ENCODE measurements at places on chromosomes 16 and 17. TPM values are rescaled to one million over a fixed set of nuclear protein-coding genes. Genes with fewer than 3 reads are reported as not detected.

DNA sequence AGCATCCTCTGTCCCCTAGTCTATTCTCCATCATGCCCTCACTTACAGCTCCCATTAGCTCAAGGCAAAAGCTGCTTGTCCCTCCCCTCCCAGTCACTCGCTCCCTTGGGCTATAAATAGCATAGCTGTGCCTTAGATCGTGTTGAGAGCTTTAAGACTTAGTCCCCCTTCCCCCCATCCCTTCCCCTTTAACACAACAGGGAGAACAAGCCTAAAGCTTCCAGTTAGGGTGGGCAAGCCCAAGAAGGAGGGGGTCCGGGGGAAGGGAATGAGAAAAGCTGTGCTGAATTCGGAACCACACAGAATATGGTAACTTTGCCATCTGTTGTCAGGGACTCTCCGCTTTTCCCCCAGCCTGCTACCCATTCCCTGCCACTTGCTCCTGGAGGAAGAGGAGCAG, 4.9 kb upstream of the HIGD1B start:
- DNase-seq: no peak

- DNase-seq: no peak
Observed at GRCh38 chr16:2341456-2342447, 1.2 kb upstream of the ABCA3 start.

DNA sequence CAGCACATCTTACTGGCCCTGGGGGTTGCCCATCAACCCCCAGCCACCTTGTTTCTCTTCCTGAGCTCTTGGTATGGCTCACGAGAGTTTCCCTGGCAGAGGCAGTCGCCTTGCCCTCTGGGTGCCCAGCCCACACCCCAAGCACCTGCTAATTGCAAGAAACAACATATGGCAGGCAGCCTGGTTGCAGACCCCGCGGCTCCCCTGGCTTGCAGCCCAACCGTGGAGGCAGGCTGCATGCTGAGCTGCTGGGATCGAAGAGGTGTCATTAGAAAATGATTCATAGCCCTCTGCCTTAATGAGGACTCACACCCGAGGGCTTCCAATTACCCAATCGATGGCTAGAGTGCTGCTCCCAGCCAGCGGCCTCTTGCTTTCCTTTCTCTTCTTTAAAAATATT, 115.7 kb downstream of the TMEM114 start:
- DNase-seq: no peak

DNA sequence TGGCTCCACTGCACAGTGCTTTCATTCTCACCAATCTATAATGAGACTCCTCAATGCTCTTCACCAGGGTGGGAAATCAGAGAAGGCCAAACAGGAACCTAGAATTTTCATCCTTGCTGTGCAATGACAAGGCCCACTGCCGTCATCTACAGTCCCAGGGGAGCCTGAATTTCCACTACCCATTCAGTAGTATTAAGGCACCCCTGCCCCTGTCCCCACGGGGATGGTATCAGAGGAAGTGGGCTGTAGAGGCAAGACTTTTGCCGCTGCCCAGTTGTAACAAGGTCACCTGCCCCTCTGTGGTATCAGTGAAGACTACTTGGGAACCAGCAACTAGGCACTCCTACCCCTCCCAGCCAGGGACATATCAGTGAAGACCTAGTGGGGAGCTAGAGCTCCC, 104.5 kb downstream of the C16orf78 start:
- no peak for DNase-seq

- DNase-seq: no peak
Observed at GRCh38 chr17:7750321-7750821, 32.8 kb downstream of the DNAH2 start.

DNA sequence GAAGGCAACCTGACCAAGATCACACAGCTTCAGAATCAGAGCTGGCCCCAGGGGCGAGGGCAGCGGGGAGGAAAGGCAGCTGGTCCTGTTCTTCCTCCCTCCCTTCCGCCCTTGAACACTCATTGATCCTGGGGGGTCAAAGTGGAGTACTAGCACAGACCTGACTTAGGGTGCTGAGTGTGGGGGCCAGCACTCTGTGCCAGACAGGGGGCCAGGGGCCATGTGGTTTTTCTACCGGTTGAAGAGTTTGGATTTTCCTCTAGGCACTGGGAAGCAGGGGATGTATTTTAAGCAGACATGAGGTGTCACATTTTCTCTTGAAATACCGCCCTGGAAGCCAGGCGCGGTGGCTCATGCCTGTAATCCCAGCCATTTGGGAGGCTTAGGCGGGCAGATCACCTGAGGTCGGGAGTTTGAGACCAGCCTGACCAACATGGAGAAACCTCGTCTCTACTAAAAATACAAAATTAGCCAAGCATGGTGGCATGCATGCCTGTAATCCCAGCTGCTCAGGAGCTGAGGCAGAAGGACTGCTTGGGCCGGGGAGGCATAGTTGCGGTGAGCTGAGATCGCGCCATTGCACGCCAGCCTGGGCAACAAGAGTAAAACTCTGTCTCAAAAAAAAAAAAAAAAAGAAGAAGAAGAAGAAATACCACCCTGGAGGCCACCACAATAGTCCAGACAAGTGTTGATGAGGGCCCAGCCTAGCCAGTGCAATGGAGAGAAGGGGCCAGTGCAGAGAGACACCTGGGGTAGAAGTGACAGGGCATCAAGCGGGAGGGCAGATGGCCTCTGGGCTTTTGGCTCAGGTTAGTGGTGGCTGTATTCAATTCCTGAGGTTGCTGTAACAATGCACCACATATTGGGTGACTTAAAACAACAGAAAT, 15.3 kb downstream of the OSBPL7 start:
- DNase-seq: no peak

DNA sequence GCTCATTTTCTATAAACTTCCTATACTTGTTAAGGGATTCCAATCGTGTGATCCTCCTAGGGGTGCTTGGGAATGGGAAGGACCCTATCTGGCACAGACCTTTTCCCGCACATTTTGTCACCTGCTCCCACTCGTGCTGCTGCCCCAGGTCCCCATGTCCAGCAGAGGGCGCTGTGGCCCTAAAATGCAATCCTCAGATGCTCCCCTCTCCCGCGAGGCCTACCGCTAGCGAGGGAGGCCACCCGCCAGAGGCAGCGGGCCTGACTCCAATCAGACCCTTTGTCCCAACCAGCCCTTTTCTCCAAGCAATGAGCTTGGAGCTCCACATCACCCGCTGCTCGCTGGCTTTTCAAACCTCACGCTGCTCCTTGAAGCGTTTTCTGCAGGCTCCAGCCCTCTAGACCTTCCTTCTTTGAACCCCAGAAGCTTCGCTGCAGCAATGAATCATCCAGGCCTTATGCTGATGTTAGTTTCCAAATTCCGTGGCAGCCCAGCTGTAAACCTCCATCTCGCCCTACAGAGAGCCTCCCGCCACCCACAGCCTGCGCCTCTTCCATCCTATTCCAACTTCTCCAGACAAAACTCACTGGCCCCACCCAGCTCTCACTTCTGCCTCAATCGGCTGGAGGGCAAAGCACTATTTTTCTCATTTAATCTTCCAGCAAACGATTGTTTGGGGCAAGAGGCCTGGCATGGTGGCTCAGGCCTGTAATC, 23.6 kb upstream of the FZD2 start:
- peak; percentile 65 for DNase-seq

DNA sequence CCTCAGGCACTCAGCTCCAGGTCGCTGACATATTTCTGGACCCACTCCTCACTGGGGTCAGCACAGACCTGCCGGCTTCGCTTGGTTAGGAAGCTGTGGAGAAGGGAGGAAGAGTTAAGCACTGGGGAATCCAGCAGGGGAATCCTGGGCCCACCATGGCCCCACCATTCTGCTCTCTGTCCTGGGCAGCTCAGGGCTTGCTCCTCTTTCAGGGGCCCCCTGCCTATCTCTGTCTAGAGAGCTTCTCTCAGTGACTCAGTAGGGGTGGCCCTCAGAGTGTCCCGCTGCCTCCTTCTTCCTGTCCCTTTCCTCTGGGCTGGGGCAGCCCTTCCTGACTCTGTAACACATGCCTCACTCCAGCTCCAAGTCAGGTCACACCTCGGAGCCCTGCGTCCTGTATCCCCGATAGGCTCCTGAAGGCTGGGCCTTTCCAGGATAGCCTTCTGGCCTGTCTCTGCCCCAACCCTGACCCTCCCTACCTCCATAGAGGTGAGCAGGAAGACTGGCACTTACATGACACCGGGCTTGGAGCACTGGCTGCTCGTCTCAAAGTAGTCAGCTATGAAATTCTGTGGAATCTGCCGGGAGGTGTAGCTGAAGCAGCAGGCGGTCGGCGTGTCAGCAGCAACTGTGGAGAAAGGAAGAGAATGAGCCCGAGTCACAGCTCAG, 1.1 kb downstream of the CCL3 start:
- no peak for DNase-seq

DNA sequence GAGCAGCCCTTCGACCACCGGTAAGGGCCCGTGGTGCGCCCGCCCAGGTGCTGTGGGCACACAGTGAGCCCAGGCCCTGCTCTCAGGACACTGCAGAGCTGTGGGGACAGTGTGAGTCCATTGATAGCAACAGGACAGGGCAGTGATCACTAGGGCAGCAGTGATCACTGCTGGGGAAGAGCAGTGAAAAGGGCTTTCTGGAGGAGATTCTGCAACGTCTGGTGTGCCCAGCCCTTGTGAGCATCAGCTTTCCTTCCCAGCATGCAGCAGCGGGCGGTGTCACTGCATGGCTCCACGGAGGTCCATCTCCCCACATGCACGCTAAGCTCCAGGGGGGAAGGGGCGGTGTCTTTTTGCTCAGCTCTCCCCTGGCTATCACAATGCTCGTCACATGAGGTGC, 32.1 kb downstream of the MAP1LC3B start:
- DNase-seq: no peak

- DNase-seq: no peak
Observed at GRCh38 chr16:87344165-87344930, 27.2 kb upstream of the C16orf95 start.

GRCh38 chr17:43463241-43463640, 20.5 kb upstream of the DHX8 start:
- no peak for DNase-seq

- DNase-seq: no peak
Observed at GRCh38 chr17:68204736-68205135, 43.1 kb upstream of the AMZ2 start.

DNA sequence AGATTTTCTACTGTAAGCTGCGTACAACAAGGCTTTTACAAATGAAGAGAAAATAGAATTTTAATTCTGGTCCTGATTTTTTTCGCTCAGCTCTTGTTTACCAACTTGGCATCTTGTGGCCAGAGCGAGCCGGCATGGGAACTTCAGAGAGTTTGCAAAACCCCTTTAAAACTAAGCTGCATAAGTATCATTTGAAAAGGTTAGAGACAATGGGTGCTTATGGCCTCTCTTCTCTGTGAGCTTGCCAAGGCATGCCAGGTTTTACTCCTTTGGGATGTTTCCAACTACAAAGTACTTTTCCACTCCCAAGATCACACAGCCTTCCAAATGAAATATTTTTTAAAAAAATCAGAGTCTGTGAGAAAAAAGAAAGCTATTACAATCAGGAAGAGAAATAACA, 62.4 kb upstream of the FA2H start:
- no peak for DNase-seq

DNA sequence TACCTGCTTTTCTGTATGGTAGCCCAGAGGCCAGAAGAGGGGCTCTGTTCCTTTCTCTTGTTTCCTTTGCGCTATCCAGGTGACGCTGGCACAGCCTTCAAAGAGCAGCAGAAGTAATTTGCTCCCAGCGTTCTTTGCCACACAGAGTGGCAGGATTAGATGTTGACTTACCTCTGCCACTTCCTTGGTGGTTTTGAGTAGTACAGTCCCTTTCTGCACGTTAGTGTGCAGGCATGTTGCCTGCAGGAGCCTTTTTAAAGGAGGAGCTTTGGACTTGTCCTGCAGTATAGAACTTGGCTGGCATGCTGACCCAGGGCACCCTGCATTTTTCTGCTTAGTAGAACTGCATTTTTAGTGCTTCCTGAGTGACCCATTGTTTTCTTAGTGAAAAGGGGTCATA, at the start of gene ABCC11:
ABCC11 (minus strand) TSS at position 229 of the 400 bp plus-strand sequence. CDS start 15,618 bp downstream, outside the sequence.
- DNase-seq: no peak

DNA sequence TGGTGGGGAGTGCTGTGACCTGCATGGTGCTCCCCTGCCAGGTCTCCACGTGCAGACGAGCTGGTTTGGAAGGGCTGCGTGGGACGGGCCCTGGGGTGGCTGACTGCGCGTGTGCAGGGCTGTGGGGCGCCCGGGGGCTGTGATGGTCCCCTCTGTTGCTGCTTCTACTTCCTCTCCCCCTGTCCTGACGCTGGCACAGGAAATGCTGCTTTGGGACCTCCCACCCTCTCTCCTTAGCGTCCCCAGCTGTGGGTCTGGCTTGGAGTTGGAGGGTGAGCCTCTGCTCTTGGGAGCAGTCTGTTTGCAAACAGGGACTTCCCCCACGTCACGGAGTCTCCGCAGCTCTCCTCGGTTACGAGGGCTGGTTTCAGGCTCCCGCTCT, 35.2 kb downstream of the TSC2 start:
- no peak for DNase-seq

Gene OVCA2
- 56.2 TPM for total RNA-seq

Gene FBXW10
- 0.11 TPM for total RNA-seq

Gene SDR42E1
- total RNA-seq: 12.4 TPM

Gene SEC14L1
- 73.3 TPM for total RNA-seq

Gene TPSB2
- not detected for total RNA-seq

Gene NTN1
- total RNA-seq: 0.33 TPM

Gene TMC7
- total RNA-seq: not detected

Gene GCGR
- total RNA-seq: not detected

Gene FGF11
- 0.85 TPM for total RNA-seq

Gene MNT
- 24.3 TPM for total RNA-seq
